Hippocampal formation (tissue), 2 donors: ENCODE measurements at places on chromosomes 2 and 18.

GRCh38 chr18:1796636-1797035 is 774.7 kb downstream of the METTL4 start:
- DNase-seq = no peak

DNA sequence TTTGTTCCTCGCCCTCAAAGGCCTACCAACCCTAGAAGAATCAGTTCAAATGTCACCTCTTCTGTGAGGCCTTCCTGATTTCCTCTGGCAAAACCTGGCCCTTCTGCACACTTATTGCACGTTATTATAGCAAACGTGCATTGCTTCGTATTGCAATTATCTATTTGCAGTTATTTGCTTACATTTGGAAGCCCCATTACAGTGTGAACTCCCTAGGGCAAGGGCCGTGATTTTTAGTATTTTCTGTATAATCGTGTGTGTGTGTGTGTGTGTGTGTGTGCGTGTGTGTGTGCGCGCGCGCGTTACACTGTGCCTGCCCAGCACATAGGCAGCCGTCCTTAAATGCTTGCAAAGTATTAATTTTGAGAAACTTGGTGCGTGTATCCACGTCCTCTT is 460 bp upstream of the SEMA4F start:
- no peak for DNase-seq

GRCh38 chr18:58105206-58105887 is 61.3 kb downstream of the NEDD4L start:
- DNase-seq = no peak

- DNase-seq = no peak
These were observed 6.6 kb upstream of the CYP27C1 start for GRCh38 chr2:127226520-127227263.

DNA sequence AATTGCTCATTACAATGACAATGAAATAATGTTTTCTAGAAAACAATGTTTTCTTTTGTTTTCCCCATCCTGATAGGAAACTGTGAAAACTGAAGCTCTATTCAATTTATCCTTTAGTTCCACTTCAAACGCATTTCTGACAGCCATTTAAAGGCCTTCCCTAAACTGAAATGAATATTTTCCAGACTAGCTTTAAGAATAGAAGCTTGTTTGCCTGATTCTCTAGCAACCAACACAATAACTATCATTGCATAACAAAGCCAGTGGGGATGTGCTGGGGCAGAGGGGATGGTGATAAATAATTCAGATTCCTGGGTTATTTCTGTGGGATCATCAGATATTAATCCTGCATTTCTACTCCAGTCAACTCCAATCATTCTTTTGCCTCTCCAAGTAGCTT is 427.1 kb downstream of the RND3 start:
- DNase-seq = peak; percentile 43

GRCh38 chr2:202115479-202115971 is 42.5 kb downstream of the KIAA2012 start:
- DNase-seq = no peak

DNA sequence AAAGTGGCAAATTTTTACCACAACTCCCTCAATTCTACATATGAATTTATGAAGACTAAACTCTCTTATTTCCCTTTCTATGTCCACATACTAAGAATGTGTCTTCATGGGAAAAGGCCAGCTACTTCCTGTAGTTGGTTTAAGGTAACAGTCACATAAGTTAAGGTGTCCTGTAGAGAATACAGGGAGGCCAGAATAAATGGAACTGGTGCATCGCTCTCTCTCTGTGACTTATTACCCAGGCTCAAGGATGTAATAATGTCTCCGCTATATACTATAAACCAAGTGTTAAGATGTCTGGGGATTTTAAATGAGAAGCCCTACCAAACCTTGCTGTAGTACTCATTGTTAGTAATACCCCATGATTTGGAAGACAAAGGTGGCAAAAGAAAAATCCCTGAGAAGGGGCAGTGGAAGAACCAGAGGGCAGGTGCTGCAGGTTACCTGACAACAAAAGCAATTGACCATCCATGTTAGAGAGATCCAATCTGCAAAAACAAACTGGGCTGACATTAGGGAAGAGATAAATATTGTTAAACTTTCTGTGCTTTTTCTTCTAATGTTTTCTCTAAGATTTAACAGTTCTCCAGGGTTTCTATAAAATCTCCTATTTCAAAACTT is 372.8 kb downstream of the TMX3 start:
- DNase-seq = no peak
